ENCODE measurements at places on chromosomes 5 and 9.

DNA sequence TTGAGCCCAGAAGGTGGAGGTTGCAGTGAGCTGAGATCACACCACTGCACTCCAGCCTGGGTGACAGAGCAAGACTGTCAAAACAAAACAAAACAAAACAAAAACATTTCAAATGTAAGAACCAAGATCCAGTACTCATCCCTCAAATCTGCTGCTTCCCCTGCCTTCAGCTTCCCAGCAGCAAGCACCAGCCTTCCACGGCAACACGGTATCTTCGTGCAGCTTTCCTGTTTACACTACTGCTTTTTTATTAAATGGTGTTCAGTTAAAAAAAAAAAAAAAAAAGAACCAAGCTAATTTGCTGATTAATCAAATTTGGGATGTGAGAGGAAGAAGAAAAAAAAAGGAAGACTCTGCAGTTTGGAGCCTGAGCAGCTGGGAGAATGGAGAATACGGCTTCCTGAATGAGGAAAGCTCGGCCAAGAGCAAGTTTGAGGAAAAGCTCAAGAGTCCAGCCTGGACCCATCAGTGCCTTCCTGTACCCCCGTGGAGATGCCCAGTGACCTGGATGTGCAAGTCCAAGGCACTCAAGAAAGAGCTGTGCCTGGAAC lies 28.0 kb upstream of the SLC2A8 start:
- DNase-seq: peak; percentile 18

- no peak for DNase-seq
These were observed 81.0 kb downstream of the ARHGEF28 start for GRCh38 chr5:73706963-73707362.

DNA sequence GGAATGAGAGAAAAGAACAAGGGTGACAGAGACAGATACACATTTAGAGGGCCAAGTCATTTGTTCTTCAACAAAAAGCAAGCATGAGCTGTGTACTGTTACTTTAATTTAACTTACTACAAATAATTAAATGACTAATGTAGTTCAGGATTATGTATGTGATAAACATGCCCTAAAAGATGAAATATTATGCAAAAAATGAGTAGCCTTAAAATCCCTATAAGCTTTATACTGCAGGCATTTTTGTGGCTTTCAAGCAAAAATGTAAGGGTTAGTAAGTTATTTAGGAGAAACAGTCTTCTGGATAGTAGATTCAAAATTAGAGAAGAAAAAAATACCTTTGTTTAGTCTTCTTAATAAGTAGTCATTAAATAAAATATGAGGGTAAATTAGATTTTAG lies 431.2 kb downstream of the CSNK1G3 start:
- no peak for DNase-seq

- DNase-seq: no peak
These were observed 2.6 kb upstream of the SPATA31E1 start for GRCh38 chr9:87880116-87880515.

DNA sequence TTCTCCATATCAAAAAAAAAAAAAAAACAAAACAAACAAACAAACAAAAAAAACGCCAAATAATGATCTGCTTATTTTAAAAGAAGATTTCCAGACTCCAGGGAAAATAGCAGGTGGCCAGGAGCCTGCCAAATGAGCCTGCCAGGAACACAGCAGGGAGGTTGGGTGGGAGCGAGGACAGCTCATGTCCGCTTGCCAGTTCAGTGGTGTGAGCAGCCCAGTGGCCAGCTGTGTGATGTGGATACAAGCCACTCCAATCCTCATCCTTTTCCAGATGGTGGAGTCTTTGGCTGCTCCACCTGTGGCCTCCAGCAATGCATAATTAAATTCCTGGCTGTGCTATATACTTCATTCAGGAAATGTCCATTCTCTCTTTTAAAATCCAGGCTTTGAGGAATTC lies 1025.1 kb upstream of the C9orf72 start:
- DNase-seq: no peak

DNA sequence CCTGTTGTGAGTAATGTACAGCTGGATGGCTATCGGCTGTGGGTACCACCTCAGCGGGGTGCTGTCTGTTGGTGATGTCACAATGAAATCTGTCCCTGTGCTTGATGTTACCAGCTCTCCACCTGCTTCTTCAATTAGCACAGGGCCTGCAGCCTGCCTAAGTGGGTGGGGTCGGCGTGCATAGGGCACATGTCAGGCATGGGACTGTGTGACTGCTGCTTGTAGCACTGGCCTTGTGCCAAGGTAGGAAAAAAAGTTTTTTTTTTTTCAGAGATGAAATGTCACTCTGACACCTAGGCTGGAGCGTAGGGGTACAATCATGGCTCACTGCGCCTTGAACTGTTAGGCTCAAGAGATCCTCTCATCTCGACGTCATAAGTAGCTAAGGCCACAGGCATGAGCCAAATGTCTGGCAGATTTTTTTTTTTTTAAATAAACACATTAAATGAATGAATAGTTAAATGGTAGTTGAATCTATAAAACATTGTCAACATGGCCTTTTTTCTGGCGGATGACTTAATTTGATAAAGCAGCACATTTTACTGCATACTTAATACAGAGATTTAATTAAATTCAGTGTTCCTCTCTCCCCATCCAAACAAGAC lies 222.5 kb downstream of the NXNL2 start:
- no peak for DNase-seq

DNA sequence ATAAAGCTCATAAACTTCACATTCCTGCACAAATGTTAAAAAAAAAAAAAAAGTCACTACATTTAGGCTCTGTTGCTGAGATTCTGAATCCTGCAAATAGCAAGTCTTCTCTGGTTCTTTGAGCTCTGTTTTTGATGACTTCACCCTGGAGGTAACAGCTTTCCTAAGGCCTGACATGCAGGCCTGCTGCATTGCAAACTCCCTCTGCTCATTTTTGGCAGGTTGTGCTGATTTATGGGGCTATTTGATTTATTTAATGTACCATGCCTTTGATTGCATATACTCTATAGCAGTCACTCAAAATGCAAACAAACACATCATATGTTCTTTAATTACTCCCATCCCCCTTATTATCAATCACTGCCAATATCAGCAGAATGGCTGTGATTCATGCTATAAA lies 416.1 kb upstream of the IZUMO3 start:
- no peak for DNase-seq

GRCh38 chr5:83556190-83556589 lies 84.6 kb downstream of the VCAN start:
- DNase-seq: no peak

DNA sequence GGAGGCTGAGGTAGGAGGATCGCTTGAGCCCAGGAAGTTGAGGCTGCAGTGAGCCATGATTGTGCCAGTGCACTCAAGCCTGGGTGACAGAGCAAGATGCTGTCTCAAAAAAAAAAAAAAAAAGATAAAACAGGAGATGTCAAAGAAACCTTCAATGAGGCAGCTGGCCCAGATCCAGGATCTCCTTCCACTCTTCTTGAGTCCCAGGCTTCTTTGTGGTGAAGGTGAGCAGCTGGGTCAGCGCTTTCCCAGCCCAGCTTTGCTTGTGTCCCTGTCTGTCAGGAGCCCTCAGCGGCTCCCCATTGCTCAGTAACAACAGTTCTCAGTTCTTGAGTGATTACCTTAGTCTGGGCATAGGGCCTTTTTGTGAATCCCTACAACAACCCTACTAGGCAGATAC lies 69.4 kb upstream of the PSD2 start:
- no peak for DNase-seq

- DNase-seq: no peak
These were observed 2.1 kb downstream of the NR3C1 start for GRCh38 chr5:143401227-143402016.

- DNase-seq: no peak
These were observed 7.5 kb upstream of the DOLPP1 start for GRCh38 chr9:129073404-129073803.

- peak; percentile 10 for DNase-seq
These were observed 4.8 kb upstream of the CHSY3 start for GRCh38 chr5:129899454-129899853.

DNA sequence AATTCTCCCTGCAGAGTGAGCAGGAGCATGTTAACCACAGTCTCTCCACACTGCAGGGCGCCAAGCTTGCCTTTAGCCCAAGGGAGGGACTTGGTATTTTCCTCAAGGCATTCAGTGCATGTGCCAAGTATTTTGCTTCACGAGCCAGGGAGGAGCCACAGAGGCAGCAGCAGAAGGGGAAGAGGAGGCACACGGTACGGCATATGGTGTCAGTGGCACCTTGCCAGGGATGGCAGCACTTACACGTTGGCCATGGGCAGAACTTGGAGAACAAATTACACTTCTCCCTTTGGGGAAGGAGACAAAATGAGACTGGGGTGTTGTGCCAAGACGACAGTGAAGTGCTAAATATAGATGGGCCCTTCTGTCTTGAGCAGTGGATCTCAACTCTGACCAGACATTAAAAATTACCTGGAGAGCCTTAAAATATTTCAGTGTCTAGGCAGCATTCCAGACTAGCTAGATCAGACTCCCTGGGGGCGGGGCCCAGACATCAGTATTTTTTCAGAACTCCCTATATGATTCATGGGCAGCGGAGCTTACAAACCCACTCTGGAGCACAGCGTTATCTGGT lies 155.8 kb downstream of the DRD1 start:
- no peak for DNase-seq

Data from inflammatory macrophage treated with lipopolysaccharide for 1 hour (primary cell).